ENCODE measurements at places on chromosomes 2 and 18.

- no peak for DNase-seq
Observed at GRCh38 chr2:72041638-72042111, 106.0 kb downstream of the CYP26B1 start.

DNA sequence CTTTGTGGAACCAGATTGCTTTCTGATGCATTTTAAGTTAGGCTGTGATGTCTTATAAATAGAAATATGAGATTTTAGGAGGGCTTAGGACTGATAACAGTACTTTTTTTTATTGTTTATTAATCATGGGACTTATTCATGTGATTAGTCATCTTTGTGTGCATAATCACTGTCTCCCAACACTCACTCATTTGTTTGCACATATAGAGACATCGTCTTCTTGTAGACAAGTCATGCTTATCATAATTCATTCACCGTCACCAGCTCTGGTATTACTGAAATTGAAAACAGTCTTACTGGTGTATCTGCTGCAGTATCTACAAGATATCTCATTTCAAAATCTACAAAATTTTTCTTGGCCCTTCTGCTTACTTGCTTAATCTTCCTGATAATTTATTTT lies 45.8 kb downstream of the WDR7 start:
- DNase-seq, result no peak

DNA sequence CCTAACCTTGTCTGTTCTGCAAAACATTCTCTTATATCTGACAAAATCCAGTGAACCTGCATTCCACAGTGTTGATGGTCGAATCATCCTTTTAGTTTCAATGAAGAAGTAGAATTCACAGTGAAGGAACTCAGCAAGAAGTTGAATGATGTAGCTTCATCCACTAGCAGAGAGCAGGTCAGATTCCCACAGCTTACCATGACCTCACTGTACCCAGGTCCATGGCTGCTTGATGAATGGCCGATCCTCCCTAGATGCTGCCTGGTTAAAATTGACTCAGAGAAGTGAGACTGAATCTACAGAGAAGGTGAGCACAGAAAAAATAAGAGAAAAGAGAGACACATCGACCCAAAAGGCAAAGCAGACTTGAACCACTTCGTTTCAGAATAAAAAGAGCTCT lies 906.0 kb upstream of the CHAC2 start:
- no peak for DNase-seq

- DNase-seq, result no peak
Observed at GRCh38 chr2:28606986-28607441, 111.2 kb downstream of the PLB1 start.

All from stimulated activated CD4-positive, alpha-beta T cell treated with anti-CD3 and anti-CD28 coated beads, Interleukin-1b, Interleukin-23, amount 100 ng/mL, for 1 hour (primary cell).